SHP77 treated with DMSO at 0.1 percent for 48 hours (cell line): ENCODE measurements at places on chromosomes 11 and 22.

DNA sequence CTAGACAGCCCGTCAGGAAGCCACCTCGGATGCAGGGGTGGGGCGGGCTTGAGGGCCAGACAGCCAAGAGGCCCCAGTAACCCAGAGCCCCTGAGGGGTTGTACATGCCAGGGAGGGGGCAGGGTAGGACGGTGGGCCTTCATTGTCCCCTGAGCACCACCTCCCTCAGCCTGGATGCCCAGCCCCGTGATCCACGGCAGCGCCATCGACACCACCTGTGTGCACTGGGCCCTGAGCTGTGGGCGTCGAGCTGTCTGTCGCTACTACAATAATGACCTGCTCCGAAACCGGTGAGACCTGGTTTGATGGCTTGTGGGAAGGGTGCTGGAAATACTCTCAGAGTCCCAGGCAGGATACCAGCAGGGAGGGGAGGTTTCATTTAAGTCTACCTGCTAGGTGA is 37.4 kb upstream of the TPBGL start:
- DNase-seq: no peak

GRCh38 chr11:45926536-45927331 is 4.3 kb downstream of the LARGE2 start:
- no peak for DNase-seq

DNA sequence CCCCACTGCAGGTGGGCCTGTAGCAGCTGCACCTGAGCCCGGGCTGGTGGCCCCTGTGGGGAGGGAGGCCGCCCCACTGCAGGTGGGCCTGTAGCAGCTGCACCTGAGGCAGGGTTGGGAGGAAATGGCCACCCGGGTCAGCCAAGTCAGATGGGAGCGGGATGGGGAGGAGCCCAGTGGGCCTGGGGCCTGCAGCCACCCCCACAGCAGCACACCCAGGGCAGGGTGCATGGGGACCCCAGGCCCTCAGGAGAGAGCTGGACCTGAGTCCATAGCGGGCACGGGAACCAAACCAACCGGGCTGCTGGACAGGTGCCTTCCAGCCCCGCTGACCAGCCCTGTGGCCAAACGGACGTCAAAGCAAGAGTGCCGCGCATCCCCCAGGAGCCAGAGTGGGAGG is 61.7 kb downstream of the BRD1 start:
- no peak for DNase-seq

GRCh38 chr22:26707090-26707489 is 49.7 kb downstream of the MIAT start:
- no peak for DNase-seq

DNA sequence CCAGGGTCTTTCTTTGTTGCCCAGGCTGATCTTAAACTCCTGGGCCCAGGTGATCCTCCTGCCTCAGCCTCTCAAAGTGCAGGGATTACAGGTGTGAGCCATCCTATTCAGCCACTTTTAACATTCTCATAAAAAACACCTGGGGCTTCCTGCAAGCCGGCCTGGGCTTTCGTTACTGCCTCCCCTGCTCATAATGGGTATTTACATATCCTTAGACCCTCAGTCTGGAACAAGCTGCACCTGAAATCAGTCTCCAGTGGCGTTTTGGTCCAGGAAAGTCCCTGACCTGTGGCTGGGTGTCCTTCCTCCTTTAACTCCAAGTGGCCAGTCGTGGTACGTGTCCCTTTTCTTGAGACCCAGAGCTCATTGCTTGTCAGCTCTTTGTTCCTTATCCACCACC is 320.7 kb downstream of the TMEM135 start:
- DNase-seq: no peak

DNA sequence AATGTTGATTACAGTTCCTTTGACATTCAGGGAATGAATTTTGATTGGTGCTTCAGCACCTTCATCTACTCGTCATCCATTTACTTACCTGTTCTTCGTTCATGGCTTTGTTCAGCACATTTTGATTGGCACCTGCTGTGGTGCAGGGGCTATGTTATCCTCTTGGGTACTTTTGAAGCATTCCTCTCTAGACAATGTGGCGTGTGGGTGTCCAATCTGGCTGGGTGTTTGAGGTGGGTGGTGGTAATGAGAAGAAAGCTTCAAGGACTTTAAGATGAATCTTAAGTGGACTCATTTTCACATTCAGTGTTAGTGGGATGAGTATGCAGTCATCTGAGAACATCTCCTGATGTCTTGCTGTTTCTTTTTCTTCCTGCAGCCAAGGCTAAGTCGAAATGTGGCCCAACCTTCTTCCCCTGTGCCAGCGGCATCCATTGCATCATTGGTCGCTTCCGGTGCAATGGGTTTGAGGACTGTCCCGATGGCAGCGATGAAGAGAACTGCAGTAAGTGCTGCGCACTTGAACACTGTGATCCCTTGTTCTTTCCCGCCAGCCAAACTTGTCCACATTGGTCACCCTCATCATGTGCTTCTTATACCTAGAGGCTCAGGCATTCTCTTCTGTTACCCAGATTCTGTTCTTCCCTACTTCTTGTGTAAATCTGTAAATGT is 137.5 kb downstream of the LDLRAD3 start:
- DNase-seq: no peak

DNA sequence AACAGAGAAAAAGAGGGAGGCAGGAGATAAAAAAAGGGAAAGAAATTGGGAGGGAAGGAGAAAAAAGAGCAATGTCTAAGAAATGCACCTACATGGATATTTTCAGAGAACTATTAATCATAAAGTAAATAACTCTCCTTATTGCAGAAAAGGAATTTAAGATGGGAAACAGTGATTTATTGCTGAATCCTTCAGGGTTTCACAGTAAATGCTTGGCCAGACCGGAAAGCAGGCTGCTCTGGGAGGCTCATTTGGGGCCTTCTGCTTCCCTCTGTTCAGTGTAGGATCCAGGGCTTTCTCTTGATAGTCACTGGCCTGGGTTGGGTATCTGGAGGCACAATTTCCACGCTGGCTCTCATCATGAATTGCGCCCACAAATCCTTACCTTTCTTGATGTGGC is 324.3 kb upstream of the SORL1-AS1 start:
- no peak for DNase-seq

DNA sequence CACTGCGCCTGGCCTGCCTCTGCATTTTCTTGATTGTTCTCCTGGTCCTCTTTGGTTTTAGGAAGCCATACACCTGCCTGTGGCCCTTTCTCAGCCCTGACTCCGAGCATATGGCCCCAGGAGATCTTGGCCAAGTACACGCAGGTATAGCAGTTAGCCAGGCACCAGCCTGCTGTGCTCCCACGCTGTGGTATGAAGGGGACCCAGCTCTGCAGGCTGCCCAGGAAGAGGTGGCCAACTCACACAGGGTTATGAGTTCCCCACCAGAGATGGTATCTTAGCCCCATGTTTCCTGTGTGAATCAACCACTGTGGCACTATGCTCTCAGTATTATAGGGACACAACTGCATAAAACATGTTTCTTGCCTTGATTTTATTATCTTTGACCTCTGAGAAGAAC is 31.1 kb downstream of the SGSM3 start:
- DNase-seq: no peak

DNA sequence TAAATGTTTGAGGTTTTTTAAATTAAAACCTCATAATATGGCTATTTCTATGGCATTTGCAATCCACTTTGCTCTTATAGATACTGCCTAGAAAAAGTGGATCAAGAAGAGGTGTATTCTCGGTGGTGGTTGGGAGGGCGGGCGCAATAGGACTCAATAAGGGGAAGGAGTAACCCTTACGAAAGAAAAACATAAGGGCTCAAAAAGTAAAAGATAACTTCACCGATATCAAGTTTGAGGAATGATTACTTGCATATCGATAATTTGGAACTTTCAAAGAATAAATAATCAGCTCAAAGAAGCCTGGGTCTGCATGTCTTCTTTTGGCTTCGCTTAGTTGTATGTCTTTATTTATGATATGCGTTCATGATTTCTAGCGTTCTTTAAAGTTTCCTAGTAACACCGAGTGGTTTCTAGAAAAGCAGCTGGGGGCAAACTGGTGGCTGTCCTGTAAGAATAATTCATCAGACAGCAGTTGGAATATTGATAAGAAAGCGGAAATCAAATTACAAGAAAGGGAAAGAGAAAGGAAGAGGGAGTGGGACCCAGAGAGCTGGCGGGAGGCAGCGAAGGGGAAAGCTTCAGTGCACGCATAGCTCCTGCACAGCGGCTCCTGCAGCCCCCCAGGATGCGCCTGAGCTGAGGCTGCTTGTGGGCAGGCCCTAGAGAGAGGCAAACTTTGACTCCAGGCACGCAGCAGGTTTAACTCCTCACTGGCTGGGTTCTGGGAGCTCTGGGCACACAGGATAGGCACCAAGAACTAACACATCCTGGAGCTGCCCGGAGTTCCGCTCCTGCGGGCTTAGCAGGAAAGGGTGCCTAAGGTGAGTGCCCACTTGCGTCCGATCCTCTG is 9.1 kb upstream of the FLI1 start:
- no peak for DNase-seq

DNA sequence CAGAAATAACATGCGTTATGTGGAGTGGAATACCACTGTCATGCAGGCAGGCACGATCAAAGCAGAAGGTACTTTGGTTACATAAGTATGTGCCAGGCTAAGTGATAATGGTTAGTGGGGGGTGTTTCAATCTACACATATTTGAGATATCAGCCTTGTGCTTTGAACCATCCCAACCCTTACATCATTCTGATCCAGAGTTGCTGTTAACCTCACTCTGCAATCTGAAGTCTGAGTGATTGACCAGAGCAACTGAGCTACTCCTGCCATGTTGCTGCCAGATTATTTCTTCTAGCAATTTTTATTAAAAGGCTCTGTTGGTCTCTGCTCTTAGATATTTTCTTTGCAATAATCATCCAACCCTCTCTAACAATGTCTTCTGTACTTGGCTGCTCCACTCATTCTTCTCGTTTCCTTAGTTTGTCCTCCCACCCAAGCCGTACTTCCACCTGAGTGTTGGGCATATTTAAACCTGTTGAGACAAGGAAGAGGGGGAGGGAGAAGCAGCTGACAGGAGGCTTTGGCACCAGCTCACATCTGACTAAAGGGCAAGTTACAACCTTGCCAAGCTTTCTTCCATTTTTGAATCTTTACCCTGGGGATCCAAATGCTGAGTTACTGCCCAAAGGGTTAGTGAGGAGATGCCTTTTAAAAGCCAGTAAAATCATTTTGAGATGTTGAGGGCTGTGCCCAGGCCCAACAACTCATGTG is 114.1 kb upstream of the SESN3 start:
- no peak for DNase-seq

- no peak for DNase-seq
These were observed 13.7 kb downstream of the RNF141 start for GRCh38 chr11:10526974-10527918.

DNA sequence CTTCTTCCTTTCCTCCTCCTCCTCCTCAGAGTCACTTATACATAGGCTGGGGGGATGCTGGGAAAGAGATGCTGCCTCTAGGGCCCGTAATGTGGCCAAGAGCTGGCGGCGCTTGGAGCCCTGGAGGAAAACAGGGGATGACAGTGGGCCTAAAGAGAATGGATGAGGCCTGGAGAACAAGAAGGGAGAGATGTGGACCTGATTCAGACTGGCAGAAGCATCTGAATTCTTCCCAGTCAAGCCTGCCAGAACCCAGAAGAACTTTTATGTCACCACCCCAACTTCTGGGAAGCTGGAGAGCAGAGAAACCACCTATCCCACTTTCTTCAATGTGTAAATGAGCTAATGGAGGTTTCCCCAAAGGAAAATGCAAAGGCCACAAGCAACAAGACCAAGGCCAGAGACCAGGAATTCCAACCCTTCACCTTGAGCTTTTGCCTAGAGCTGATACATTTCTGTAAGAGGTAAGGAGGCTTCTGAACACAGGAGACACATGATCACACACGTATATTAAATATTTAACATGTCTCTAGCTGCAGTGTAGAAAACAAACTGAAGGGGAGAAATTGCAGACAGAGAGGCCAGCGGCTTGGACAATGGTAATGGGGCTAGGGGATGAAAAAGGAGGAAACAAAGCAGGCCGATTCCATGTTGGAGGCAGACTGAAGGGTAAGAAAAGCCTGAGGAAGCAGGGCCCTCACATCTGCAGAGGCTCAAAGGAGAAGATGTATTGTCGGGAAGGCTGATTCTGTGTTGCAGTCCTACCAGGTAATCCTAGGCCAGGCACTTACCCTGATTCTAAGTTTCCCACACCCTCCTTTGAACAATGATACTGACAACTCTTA is 1.1 kb downstream of the RRP8 start:
- no peak for DNase-seq

DNA sequence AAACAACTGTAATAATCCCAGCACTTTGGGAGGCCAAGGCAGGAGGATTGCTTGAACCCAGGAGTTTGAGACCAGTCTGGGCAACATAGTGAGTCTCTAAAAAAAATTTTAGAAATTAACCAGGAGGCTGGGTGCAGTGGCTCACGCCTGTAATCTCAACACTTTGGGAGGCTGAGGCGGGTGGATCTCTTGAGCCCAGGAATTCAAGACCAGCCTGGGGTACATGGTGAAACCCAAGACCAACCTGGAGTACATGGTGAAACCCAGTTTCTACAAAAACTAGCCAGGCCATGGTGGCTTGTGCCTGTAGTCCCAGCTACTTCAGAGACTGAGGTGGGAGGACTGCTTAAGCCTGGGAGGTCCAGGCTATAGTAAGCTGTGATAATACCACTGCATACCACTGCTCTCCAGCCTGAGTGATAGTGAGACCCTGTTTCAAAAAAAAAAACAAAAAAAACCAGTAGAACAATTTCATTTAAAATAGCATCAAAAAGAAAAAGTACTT is 11.2 kb downstream of the PI4KA start:
- no peak for DNase-seq

DNA sequence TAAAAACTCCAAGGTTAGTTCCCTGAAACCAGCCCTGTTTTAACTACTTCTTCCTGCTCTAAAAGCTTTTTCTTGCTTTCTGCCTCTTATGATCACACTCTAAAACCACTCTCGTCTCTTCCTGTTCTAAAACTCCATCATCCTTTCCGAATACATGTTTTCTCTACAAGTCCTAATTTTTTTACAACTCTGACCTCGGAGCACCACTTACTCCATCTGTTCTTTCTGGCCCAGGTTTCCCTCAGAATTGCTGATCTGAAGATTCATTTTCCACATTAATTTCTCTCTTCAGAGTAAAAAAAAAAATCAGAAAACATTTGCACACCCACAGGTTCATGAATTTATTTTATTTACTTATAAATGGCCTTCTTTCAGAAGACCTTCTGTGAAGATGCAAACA is 265.7 kb upstream of the CADM1 start:
- no peak for DNase-seq

- no peak for DNase-seq
These were observed 40.5 kb downstream of the MICAL2 start for GRCh38 chr11:12150831-12151382.

DNA sequence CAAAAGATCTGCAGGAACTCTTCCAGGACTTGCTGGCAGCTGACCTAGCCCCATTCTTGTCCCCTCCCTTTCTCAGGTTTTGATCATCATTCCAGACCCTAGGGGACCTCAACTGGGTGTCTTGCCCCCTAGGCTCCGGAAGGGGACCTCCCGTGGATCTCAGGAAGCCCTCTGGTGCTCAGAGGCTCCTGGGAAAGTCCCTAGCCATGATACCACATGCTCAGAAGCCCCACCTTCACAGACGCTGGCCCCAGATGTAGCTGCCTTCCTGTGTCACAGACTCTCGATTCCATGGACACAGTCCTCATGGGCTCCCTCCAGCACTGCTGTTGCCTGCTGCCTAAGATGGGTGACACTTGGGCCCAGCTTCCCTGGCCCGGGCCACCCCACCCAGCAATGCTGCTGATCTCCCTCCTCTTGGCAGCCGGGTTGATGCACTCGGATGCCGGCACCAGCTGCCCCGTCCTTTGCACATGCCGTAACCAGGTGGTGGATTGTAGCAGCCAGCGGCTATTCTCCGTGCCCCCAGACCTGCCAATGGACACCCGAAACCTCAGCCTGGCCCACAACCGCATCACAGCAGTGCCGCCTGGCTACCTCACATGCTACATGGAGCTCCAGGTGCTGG is at the start of gene LRRC55:
TSS of gene LRRC55 (plus strand) at position 276 of the 628 bp plus-strand sequence. CDS start at position 346, 70 bp downstream.
- no peak for DNase-seq

GRCh38 chr11:63012430-63012829 is 3.2 kb downstream of the SLC22A8 start:
- no peak for DNase-seq
